ENCODE measurements at places on chromosomes 16 and 17.

- peak; percentile 50 for DNase-seq
These were observed 109.6 kb upstream of the GOT2 start for GRCh38 chr16:58843675-58844074.

- DNase-seq, result no peak
These were observed 131.3 kb downstream of the CBLN1 start for GRCh38 chr16:49150341-49150740.

GRCh38 chr16:61900482-61900881, 135.8 kb downstream of the CDH8 start:
- DNase-seq, result no peak

- DNase-seq, result no peak
These were observed 22.2 kb downstream of the MEAK7 start for GRCh38 chr16:84482001-84482891.

GRCh38 chr17:52476638-52477313, 318.3 kb upstream of the CA10 start:
- DNase-seq, result no peak

GRCh38 chr17:17120701-17121100, 78.4 kb downstream of the MPRIP start:
- DNase-seq, result no peak

GRCh38 chr16:57470711-57471110, 8.2 kb downstream of the POLR2C start:
- DNase-seq, result no peak

- no peak for DNase-seq
These were observed 264.1 kb downstream of the PHKB start for GRCh38 chr16:47725188-47725695.

GRCh38 chr16:88754109-88754911, 30.7 kb downstream of the PIEZO1 start:
- DNase-seq, result no peak

DNA sequence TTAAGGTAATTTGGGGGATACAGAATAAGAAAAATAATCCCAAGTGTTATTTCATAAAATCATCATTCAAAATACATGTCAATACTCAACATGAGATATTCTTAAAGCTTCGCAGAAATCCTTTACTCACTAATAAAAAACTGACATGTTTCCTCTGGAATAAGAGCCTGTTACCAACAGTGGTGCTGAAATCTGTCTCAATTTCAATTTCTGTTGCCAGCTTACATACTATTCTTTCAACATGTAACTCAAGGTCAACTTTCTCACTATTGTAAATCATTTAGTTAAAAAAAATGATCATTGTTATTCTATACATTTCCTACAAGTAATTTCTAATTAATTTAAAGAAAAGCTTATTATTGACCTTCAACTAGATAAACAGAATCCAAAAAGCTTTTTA, 67.9 kb downstream of the CEP95 start:
- DNase-seq, result no peak

- no peak for DNase-seq
These were observed 5.5 kb downstream of the NARF start for GRCh38 chr17:82463925-82464566.

DNA sequence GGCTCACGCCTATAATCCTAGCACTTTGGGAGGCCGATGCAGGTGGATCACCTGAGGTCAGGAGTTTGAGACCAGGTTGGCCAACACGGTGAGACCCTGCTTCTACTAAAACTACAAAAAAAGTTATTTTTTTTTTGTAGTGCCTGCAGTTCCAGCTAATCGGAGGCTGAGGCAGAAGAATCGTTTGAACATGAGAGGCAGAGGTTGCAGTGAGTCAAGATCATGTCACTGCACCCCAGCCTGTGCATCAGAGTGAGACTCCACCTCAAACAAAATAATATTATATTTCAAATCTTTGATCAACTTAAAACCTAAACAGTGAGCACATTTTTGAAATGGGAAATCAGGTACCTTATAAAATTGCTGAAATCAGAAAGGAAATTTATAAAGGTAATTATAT, 36.5 kb downstream of the NCOR1 start:
- DNase-seq, result no peak

DNA sequence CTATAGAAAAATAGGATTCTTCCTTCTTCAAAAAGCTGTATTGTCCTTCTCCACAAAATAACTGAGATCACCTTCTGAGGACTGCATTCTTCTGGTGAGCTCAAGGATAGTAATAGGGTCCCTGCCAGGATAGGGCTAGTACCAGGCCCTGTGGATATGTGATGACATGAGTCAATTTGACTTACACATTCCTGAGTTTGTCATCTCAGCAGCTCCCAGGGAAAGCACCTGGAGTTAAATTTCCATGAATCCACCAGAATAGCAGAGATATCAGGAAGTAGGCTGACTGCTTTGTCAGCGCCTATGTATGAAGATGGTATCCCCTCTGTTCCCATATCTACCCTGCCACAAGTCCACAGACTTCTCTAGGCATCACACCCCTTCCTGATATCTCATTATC, 225.8 kb downstream of the PMP22 start:
- peak; percentile 89 for DNase-seq

DNA sequence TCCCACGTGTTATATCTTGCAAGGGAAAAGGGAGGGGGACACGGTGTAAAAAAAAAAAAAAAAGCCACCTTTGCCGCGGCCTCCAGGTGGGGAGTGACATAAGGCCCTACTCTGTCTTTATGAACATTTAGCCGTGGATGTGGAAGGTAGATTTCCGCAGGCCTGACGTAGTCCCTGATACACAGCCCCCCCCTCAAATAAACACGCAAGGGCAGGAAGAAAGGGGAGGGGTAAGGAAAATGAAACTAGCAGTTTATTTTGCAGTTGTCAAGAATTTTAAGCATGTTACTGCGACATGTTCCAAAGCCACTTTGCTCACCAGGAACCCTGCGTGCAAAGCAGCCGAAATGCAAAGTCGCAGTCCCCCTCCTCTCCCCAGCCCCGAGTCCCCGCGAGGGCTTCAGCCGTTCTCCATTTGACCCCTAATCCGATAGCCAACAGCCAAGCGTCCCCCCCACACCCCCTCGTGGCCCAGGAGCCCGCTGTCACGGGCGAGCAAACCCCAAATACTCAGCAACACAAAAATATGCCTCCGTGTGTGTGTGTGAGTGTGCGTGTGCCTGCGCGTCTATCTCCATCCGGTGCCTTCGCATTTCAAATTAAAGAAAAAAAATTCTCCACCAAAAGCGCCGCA, 1.2 kb downstream of the CBX4 start:
- DNase-seq, result no peak

- no peak for DNase-seq
These were observed 14.4 kb downstream of the CUEDC1 start for GRCh38 chr17:57940653-57941329.

DNA sequence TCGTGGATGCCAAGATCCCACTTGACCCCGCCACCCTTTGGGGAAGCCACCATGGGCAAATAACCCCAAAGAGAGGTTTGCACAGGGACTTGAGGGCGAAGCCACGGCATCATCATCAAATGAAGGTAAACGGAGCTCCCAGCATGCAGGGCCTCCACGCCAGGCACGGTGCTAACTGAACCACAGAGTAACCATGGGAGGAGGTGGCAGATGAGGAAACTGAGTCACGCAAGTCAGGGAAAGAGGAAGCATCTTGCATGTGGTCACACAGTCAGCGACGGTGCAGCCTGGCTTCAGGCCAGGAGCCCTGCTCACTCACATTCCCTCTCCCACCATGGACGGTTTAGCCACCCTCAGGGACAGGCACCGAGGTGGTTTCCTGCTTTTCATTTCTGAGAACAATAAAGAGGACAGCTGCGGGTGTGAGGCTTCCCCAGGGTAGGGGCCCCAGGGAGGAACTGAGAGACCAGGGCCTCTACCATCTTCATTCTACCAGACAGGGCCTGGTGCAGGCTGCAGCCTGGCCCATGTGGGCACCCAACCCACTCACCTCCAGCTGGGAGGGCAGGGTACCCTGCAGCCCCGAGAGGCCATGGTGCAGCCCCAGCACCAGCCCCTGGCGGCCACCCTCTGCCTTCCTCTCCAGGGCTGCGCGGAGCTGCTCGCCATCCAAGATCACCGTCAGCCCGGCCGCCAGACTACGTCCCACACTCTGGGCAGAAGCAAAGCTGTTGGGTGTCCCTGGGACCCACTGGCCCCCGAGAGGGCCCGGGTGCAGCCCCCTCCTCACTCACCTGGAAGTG, 78.3 kb downstream of the RMI2 start:
- no peak for DNase-seq

- DNase-seq, result no peak
These were observed 1.2 kb downstream of the NEUROD2 start for GRCh38 chr17:39606434-39607056.

- no peak for DNase-seq
These were observed 16.7 kb downstream of the ZNF423 start for GRCh38 chr16:49839017-49839825.

GRCh38 chr16:11152677-11153331, 103.2 kb downstream of the SOCS1 start:
- DNase-seq, result no peak

GRCh38 chr17:43998552-43998951, 5.9 kb upstream of the NAGS start:
- no peak for DNase-seq

GRCh38 chr17:58265902-58266875, 14.5 kb downstream of the MPO start:
- DNase-seq, result no peak

DNA sequence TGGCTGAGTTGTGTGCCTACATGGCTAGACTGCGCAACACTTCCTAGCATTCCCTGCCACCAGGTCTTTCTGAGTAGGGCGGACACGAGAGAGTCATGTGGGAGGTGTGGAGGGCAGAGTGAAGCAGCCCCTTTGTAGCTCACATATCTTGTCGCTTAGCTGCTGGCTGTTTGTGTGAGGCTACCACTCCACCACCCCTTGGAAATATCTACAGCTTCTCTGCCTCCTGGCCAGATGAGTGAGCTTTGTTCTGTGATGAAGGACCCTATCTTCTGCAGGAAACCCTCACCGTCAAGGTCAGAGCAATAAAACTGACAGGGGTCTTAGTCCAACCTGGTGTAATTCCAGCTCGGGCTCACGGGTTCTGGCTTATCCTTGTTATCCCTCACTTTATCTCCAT, 232.1 kb upstream of the ASIC2 start:
- DNase-seq, result no peak

GRCh38 chr16:29729116-29729521, 16.7 kb downstream of the C16orf54 start:
- DNase-seq, result peak; percentile 79

- DNase-seq, result no peak
These were observed 3.3 kb upstream of the CCL15 start for GRCh38 chr17:36004594-36005108.

GRCh38 chr16:50548909-50549560, 839 bp downstream of the NKD1 start:
- no peak for DNase-seq

DNA sequence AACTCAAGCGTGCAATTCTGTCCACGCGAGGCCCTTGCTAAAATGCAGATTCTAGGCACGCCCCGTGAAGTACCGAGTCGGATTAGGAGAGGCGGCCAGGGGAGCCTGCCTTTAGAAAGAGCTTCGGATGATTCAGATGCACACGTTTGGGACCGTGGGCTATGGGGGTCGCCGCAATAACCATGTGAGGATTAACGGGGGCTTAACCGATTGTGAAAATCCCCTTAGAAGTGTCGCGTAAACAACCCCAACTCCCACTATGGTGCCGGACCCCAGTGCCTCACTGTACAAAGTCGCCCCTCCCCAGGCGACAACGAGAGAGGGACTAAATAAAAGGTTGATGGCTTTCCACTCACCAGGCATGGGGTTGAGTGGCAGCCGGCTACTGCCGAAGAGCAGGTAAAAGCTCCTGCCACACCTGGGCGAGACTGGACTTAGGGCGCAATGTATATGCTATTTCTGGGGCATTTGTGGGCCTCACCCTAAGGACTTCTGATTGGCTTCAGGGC, 635 bp upstream of the SP2 start:
- no peak for DNase-seq

DNA sequence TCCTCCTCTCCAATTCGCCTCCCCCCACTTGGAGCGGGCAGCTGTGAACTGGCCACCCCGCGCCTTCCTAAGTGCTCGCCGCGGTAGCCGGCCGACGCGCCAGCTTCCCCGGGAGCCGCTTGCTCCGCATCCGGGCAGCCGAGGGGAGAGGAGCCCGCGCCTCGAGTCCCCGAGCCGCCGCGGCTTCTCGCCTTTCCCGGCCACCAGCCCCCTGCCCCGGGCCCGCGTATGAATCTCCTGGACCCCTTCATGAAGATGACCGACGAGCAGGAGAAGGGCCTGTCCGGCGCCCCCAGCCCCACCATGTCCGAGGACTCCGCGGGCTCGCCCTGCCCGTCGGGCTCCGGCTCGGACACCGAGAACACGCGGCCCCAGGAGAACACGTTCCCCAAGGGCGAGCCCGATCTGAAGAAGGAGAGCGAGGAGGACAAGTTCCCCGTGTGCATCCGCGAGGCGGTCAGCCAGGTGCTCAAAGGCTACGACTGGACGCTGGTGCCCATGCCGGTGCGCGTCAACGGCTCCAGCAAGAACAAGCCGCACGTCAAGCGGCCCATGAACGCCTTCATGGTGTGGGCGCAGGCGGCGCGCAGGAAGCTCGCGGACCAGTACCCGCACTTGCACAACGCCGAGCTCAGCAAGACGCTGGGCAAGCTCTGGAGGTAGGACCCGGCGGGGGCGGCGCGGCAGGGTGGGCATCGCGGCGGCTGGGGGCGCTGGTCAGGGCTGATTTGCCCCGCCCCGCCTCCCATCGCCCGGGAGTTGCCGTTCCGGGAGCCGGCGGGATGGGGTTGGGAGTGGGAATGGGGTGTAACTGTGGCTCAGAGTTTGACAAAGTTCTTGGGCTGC, 567 bp downstream of the SOX9 start:
- peak; percentile 63 for DNase-seq

DNA sequence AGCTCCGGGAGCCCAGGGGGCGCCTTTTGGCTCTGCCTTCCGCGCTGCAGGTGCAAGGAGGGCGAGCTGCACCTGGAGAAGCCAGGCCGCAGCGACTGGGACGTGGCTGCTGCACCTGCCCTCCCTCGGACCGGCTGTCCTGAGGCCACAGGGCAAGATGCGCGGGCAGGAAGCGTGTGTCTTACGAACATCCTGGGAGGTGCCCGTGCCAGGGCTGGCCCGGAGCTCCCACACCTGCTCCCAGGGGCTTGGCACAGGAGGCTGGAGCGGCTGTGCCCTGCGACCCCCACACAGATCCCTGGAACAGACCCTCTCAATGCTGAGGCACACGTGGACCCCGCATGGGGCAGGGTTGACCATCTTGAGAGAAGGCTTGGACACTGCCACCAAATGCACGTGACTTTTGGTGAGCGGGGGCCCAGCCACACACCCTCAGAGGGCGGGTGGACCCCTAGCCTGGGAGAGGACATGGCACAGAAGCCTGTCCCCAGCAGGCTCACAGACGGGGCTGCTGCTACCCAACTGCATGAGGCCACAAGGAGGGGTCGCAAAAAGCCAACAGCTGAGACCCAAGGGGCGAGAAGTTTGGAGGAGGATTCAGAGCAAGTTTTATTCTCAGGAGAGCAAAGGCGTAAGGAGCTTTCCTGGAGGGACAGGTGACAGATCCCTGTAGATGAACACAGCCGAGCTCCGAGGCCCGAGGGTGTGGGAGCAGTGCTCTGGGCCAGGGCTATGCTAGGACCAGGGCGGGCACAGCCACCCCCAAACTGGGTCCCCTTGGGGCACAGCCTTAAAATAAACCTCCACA, 11.4 kb downstream of the NDUFAF8 start:
- no peak for DNase-seq

All from mesendoderm (in vitro differentiated cells).